Activated naive CD4-positive, alpha-beta T cell treated with anti-CD3 and anti-CD28 coated beads, Interleukin-2, amount 50 U/mL, for 72 hours (primary cell): ENCODE measurements at places on chromosomes 11 and 22.

DNA sequence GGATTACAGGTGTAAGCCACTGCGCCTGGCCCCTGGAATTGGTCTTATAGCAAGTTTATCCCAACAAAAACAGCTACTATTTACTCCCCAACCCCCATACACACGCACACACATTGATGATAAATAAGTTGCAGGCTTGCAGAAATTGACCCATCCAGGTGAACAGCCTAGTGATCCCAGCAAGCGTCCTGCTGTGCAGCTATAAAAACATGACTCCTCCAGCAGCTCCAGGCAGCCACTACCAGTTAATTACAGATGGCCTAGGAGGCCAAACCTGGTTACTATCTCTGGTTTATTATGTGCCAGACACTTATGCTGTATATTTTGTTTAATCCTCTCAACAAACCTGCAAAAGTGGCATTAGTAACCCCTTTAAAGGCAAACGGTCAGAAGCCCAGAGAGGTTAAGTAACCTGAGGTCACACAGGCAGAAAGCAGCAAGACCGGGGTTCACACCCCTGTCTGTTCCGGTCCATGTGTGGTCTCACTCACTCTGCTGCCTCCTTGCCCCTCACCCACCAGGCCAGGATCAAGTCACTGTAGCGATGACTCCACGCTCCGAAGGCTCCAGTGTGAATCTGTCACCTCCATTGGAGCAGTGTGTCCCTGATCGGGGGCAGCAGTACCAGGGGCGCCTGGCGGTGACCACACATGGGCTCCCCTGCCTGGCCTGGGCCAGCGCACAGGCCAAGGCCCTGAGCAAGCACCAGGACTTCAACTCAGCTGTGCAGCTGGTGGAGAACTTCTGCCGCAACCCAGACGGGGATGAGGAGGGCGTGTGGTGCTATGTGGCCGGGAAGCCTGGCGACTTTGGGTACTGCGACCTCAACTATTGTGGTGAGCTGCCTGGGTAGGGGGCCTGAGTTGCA lies 6.6 kb downstream of the F2 start:
- DNase-seq: no peak

GRCh38 chr11:32427935-32428664 lies 7.2 kb downstream of the WT1 start:
- DNase-seq: no peak

- DNase-seq: no peak
These were observed 46.7 kb upstream of the DRD2 start for GRCh38 chr11:113521737-113522517.

- no peak for DNase-seq
These were observed 583.2 kb downstream of the BUD13 start for GRCh38 chr11:116189408-116190170.

- peak; percentile 22 for DNase-seq
These were observed at the start of gene GAL for GRCh38 chr11:68684385-68685356. GAL (plus strand) TSS chr11:68684544; CDS start chr11:68684924, 380 bp downstream.

DNA sequence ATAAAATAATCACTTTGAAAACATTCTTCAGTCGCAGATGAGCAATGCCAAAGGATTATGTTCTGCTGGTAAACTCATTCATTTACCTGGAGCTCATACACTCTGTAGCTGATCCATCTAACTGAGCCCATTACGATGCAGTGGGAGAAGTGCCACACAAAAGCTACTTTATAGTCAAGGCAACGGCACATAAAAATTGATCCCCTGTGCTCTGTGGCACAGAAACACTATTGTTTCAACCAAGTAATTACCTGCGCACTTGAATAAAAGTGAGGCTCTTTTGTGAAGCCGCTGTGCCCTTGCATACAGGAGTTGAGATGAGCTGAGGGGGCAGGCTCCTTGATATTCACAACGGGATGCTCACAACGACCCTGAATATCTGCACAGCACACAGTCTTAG lies 7.2 kb downstream of the DKK3 start:
- no peak for DNase-seq

GRCh38 chr11:91066456-91067047 lies 843.7 kb upstream of the CHORDC1 start:
- no peak for DNase-seq

DNA sequence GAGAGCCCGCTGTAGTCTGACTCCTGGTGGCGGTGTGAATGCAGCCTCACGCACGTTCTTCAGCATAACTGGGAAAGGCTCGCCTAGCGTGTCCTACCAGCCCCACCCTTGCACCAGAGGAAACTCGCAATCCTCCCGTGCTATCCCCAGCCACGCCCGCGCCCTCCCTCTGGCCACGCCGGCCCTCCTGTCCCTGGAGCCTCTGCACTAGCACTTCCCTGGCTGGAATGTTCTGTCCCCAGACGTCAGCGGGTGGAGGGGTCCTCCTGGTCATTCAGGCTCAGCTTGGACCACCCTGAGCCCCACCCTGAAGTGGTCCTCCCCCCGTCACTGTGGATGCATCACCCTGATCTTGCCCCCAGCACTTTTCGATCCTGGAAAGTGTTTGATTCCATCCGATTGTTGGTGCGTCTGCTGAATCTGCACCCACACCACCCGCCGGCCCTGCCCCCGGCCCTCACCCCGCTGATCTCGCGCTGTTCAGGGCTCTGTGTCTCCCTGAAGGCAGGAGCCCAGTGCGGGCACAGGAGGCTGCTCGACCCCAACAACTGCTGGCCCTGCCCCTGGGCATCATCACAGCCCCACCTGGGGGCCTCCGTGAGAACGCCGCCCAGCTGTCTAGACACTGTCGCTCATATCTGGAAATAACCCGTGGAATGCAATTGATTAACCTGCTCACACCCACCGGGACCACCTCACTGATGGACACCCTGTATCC lies 437.0 kb downstream of the TBC1D22A start:
- DNase-seq: no peak

DNA sequence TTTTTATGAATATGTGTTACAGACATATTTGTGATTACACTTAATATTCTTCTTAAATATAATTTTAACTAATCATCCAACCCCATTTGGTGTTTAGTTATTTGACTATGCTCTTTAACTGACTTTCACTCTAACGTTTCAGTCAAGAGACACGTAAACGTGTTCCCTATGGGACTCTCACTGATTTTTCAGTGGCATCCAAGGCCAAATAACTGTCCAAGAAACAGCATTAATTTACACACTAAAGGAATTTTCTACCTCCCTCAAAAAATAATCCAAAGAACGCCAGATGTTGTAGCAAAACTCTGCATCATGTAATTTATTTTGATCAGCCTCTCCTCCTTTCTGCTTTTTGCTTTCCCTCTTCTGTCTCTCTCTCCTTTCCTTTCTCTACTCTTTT lies 44.0 kb upstream of the NOX4 start:
- no peak for DNase-seq

DNA sequence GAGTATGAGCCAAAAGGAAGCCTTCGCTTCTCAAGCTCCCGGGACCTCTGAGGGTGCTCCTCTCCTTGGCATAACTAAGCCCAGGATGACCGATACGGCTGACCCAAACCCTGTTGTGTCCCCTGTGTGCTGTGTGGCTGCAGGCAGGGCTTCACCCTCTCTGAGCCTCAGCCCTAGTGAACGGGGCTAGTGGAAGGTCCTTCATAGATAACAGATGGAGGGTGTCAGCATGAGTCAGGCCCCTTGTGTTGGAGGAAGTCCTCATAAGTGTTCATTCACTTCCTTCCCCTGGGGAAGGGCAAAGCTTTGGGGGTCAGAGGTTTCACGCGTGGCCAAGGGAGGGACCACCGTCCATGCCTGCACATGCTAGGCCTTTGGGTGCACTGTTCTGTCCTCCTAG lies 21.5 kb downstream of the SHISAL1 start:
- DNase-seq: no peak

DNA sequence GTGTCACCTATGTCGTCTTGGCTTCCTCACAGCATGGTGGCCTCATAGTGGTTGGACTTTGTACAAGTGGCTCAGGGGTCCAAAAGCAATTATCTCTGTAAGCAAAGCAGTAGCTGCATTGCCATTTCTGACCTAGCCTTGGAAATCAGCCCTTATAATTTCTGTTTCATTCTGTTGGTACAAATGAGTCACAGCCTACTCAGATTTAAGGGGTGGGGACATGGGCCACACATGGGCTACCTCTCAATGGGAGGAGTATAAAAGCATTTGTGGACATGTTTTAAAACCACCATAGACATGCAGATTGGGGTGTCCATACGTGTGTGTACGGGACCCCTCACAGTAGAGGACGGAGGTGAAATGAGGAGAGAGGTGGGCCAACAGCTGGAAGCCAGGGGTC lies 41.6 kb downstream of the CHRDL2 start:
- DNase-seq: no peak

- no peak for DNase-seq
These were observed 2.3 kb downstream of the CCDC86 start for GRCh38 chr11:60844045-60844869.

DNA sequence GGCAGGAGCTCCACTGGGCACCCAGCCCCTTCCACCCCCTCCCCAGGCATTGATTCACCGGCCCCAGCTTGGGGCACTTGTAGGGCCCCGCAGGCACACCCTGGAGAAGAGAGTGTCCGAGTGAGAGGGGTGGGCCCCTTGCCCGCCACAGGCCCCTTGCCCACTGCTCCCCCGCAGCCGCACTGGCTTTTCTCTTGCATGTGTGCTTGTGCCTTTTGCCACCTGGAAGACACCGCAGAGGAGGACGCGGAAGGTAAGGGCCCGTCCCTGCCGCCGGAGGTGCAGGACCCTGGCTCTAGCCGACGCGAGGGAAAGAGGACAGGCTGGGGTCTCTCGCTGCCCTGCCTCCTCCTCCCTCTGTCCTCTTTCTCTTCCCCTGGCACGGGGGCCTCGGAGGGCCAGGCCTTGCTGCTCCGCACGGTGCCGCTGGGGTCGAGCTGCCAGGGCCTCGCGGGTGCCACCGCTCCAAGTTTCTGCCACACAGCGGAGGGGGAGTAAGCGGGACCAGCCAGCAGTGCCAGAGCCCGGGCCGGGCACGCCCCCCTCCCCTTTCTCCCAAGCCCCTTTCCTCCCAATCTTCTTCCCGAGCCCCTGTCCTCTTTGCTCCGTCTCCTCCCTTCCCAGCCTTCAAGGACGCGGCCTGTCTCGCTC lies 9.5 kb downstream of the TNNT3 start:
- no peak for DNase-seq

GRCh38 chr11:61002598-61002997 lies 31.1 kb downstream of the CD6 start:
- no peak for DNase-seq

GRCh38 chr22:48739348-48740085 lies 1088.2 kb downstream of the BRD1 start:
- DNase-seq: peak; percentile 13

GRCh38 chr11:125451400-125452124 lies 44.5 kb downstream of the FEZ1 start:
- no peak for DNase-seq

- no peak for DNase-seq
These were observed 277.4 kb downstream of the SOX6 start for GRCh38 chr11:16078936-16079335.

GRCh38 chr11:34269694-34270245 lies 88.0 kb downstream of the ABTB2 start:
- no peak for DNase-seq

DNA sequence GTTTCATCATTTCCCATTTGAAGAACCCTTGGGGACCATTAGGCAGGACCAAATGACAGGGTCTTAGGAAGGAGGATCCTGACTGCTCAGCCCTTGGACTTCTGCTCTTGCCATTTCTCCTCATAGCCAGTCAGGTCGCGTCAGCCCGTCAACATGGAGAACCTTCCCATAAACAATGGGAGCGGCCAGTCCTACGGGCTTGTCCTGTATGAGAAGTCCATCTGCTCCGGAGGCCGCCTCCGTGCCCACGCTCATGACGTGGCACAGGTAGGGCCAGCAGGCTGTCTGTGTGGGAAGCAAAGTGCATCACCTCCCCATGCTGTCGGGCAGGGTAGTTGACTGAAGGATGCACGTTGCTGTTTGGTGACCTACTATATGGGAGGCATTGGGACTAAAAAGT lies 19.6 kb upstream of the GLB1L2 start:
- DNase-seq: no peak

GRCh38 chr11:69079661-69080256 lies 31.0 kb downstream of the TPCN2 start:
- DNase-seq: no peak

DNA sequence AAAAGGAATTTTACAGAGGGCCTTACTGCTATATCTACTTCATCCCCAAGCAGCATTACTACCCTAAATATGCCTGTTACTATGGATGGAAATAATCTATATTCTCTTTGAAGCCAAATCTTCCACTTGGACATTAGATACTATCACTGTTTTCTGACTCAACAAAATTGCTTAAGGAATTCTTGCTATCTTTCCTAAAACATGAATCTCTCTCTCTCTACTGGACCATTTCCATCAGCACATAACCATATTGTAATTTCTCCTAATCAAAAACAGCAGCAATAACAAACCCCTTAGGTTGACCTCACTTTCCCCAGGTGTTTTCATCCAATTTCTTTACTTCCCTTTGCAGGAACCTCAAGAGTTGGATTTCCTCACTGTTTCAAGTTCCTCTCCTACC lies 67.9 kb upstream of the BLID start:
- DNase-seq: no peak

GRCh38 chr11:10282117-10282516 lies 11.9 kb downstream of the SBF2 start:
- no peak for DNase-seq

DNA sequence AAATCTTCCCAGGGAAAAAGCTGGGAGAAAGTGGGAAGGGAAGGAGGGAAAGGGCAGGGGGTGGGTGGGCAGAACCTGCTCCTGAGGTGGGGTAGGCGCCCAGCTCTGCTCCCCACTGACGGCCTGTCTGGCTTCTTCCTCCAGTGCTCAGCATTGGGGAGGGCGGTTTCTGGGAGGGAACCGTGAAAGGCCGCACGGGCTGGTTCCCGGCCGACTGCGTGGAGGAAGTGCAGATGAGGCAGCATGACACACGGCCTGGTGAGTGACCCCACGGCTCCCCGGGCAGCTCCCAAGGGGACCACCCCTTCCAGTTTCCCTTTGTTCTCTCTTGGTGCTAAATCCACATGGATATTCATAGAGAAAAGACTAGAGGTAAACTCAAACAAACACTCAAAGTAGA lies 25.9 kb downstream of the SHANK3 start:
- no peak for DNase-seq

- no peak for DNase-seq
These were observed 320 bp downstream of the CLTCL1 start for GRCh38 chr22:19291218-19291579.

- no peak for DNase-seq
These were observed 75.5 kb upstream of the TP53AIP1 start for GRCh38 chr11:129018126-129018525.

DNA sequence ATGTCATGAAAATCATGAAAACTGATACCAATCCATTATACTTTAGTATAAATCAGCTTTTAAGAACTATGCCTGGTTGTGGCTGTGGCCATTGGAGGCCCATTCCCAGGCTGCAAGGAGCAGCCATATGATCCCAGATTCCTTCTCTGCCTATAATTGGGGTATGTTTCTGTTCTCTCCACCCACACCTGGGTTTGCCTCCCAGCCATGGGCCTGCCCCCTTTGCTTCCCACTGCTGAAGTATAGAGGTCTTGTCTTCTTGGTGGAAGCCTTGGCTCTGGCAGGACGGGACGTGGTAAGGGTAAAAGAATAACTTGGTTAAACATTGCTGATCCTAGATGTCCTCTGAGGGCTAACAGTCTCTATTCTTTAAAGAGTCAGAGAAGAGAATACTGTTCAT lies 2.4 kb downstream of the MICAL2 start:
- no peak for DNase-seq
